ENCODE measurements at places on chromosomes 5 and 9. TPM values are rescaled to one million over a fixed set of nuclear protein-coding genes. Genes with fewer than 3 reads are reported as not detected.

The NEURL1B gene
- 0.29 TPM for total RNA-seq

The SERF1A gene
- total RNA-seq: 14.1 TPM

The LEAP2 gene
- total RNA-seq: under 0.01 TPM

The DOCK2 gene
- 6.2 TPM for total RNA-seq

GRCh38 chr9:8486095-8486494 lies 686.5 kb upstream of the DMAC1 start:
- H3K36me3 ChIP-seq: no peaks in the 10 kb centered on the region
- H3K4me3 ChIP-seq: no peak overlapping the region
- H3K4me1 ChIP-seq: no peaks in the 10 kb centered on the region
- no peak overlapping the region for H3K27ac ChIP-seq
- no peaks in the 10 kb centered on the region for H3K27me3 ChIP-seq
- DNase-seq: no peak

DNA sequence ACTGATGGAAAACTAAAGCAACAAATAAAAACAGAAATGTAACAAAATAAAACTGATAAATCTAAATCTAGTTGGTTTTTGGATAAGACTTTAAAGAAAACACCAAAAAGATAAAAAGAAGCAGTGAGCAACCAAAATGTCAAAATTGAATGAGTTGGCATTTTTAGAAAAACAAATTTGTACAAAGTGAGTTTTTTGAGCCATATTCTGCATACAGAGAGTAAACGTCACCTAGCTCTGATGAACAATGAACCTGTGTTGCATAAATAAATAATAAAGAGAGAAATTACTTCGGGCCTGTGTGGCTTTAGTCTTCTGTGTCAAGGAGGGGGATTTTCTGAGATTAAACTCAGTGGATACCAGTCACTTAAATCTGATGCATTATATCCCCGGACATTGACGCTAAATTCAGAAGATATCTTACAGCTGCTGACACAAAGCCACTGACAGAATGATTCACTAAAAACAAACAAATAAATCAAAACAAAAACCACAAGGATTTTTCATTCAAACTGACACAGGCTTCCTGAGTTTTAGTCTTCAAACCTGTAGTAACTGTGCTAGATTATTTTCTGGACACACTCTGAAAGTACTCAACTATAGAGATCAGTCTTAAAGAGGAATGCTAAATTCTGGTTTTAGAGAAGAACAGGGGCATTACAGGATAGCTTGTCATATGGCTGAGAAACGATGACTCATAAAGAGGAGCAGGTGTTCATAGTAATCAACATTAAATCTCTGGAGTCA lies 403.5 kb upstream of the ST8SIA4 start:
- H3K27me3 ChIP-seq: no peaks in the 10 kb centered on the region
- H3K36me3 ChIP-seq: no peaks in the 10 kb centered on the region
- no peak overlapping the region for H3K27ac ChIP-seq
- no peak for DNase-seq

- peaks cover 28% of the 10 kb centered on the region for H3K4me1 ChIP-seq
- H3K27me3 ChIP-seq: no peaks in the 10 kb centered on the region
- peak overlapping the region; percentile 40 for H3K4me3 ChIP-seq
Measured at GRCh38 chr9:35277628-35278359, 116.0 kb downstream of the UNC13B start.

GRCh38 chr5:142754031-142754430 lies 16.1 kb upstream of the ARHGAP26 start:
- no peak overlapping the region for H3K4me3 ChIP-seq
- H3K4me1 ChIP-seq: no peaks in the 10 kb centered on the region
- no peaks in the 10 kb centered on the region for H3K36me3 ChIP-seq
- no peaks in the 10 kb centered on the region for H3K27me3 ChIP-seq
- H3K27ac ChIP-seq: no peak overlapping the region

DNA sequence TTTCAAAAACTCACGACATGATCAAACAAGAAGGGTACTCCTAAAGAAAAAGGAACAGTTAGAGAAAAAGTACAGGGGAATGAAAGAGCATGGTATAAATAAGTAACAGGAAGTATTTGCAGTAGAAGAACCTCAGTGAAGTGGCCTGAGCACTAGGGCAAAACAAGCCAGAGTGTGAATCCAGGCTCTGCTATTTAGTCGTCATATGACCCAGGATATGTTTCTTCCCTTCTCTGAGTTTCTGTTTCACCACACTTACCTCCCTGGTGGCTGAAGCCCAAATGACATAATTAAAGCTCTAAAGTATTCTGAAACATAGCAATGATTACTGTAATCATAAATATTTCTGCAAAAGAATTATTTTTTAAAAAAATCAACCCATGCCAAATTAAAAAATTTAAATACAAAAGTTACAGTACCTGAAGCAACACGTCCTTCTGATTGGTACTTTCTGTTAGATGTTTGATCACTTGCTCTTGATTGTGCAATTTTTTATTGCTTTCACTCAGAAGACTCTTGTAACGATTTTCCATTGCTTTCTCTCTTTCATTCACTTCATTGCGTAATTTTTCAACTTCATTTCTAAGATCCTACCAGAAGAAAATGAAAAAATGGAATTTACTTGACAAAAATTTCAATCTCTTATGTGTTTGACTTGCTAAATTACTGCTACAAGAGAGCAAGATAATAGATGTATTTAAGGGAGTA lies 88.9 kb downstream of the CDK5RAP2 start:
- H3K4me1 ChIP-seq: peaks cover 3% of the 10 kb centered on the region
- H3K4me3 ChIP-seq: no peak overlapping the region
- peak overlapping the region; percentile 23 for H3K27ac ChIP-seq

GRCh38 chr9:97852399-97853055 lies 499 bp upstream of the FOXE1 start:
- H3K4me3 ChIP-seq: no peak overlapping the region
- no peaks in the 10 kb centered on the region for H3K36me3 ChIP-seq
- no peak overlapping the region for H3K27ac ChIP-seq
- DNase-seq: peak; percentile 80
- H3K4me1 ChIP-seq: no peaks in the 10 kb centered on the region

DNA sequence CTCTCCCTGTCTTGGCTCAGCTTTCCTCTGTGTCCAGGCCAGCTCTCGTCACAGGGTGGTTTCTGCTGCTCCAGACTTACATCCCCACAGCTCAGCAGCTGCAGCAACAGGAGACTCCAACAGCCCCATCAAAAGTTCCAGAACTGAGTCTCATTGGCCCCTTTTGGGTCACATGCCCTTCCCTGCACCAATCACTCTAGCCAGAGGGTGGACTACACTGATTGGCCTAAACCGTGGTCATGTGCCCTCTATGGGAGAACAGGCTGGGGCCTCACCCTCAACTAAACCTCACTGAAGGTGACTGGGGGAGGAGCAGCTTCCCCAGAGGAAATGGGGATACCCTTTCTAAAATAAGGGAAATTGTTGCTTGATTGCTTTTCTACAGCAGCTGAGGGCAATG lies 44.4 kb upstream of the CPLX2 start:
- no peaks in the 10 kb centered on the region for H3K4me1 ChIP-seq
- no peaks in the 10 kb centered on the region for H3K36me3 ChIP-seq
- H3K27ac ChIP-seq: no peak overlapping the region
- DNase-seq: peak; percentile 42
- H3K27me3 ChIP-seq: no peaks in the 10 kb centered on the region

DNA sequence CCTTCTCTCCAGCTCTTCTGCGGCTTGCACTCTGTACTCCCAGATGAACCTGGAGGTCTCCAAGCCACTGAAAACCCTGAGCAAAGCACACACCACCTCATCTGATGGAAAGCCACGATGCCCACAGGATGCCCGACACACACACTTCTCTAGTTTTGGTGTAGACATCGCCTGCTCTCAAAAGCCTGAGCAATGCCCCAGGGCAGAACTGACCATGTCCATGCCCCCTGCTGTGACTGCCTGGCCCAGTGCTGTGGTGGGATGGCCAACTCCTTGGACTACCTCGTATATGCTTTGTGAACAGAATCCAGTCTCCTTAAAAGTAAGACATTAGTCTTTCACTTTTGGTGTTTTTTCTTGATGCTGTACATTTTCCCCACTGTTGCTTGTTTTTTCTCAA lies 81.2 kb downstream of the SPTLC1 start:
- no peaks in the 10 kb centered on the region for H3K4me1 ChIP-seq
- no peak for DNase-seq
- peaks cover 65% of the 10 kb centered on the region for H3K36me3 ChIP-seq

DNA sequence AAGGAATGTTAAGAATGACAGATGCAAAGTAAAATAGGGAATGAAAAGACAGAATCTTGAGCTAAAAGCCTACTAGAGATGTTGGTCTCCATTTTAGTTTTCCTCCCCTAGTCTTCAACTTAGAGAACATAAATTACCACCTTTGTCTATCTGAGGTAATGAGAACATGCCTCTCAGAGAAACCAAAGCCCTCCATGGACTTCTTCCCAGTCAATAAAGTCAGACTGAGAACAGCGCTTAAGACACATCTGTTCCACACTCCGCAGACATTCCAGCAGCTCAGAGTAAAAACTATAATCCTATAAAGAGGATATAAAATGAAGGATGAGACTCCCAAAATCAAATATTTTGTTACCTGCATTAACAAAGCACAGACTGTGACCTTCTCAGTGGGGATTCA lies 79.2 kb downstream of the DPYSL3 start:
- peaks cover 13% of the 10 kb centered on the region for H3K4me1 ChIP-seq
- DNase-seq: no peak
- H3K4me3 ChIP-seq: no peak overlapping the region
- no peaks in the 10 kb centered on the region for H3K36me3 ChIP-seq

GRCh38 chr9:133166392-133166791 lies 2.7 kb upstream of the GBGT1 start:
- H3K4me3 ChIP-seq: no peak overlapping the region
- peaks cover 8% of the 10 kb centered on the region for H3K4me1 ChIP-seq
- H3K36me3 ChIP-seq: no peaks in the 10 kb centered on the region
- DNase-seq: no peak

GRCh38 chr5:1527533-1528205 lies 3.9 kb upstream of the LPCAT1 start:
- DNase-seq: no peak
- no peak overlapping the region for H3K4me3 ChIP-seq
- peaks cover 31% of the 10 kb centered on the region for H3K27me3 ChIP-seq
- H3K4me1 ChIP-seq: peaks cover 4% of the 10 kb centered on the region
- H3K27ac ChIP-seq: no peak overlapping the region
- H3K36me3 ChIP-seq: no peaks in the 10 kb centered on the region

DNA sequence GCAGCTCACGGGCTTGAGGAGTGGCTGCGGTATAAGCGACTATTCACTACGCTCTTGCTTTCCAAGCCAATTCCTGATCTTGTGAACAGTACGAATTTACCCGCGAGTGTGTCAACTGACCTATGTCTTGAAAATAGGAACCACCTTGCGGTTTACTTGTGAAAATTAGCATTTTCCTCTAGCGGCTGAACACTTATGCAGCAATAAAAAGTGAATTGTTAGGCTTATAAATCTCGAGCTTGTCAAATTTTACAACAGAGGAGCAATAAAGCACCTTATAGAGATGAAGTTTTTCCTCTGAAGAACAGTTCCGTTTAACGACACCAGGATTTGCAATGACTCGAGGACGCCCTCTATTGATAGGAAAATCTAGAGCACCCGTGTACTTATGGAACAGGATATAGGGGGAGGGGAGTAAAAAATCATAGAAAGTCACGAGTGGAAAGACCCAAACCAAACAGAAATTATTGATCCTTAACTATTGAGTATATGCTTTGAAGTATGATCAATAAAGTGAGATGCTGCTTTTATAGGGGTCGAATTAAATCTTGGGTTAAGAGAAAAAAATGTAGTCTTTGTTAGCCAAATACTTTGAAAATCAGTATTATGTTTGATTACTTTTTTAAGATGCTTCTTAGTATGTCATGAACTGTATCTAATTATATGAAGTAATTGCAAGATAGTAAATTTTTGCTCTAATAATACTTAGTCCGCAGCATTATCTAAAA lies 1.9 kb upstream of the RGMB start:
- H3K4me1 ChIP-seq: peaks cover 30% of the 10 kb centered on the region
- no peaks in the 10 kb centered on the region for H3K27me3 ChIP-seq
- peak overlapping the region; percentile 78 for H3K4me3 ChIP-seq
- H3K36me3 ChIP-seq: peaks cover 14% of the 10 kb centered on the region
- H3K27ac ChIP-seq: peak overlapping the region; percentile 87

- no peak overlapping the region for H3K27ac ChIP-seq
- H3K4me3 ChIP-seq: no peak overlapping the region
- H3K27me3 ChIP-seq: peaks cover 58% of the 10 kb centered on the region
- DNase-seq: no peak
- H3K4me1 ChIP-seq: no peaks in the 10 kb centered on the region
- no peaks in the 10 kb centered on the region for H3K36me3 ChIP-seq
Measured at GRCh38 chr9:109355564-109356297, 34.9 kb upstream of the EPB41L4B start.

GRCh38 chr5:128749136-128749898 lies 211.3 kb upstream of the FBN2 start:
- no peaks in the 10 kb centered on the region for H3K4me1 ChIP-seq
- H3K27ac ChIP-seq: no peak overlapping the region
- DNase-seq: no peak
- H3K4me3 ChIP-seq: no peak overlapping the region
- H3K36me3 ChIP-seq: no peaks in the 10 kb centered on the region

GRCh38 chr5:157721159-157721558 lies 10.1 kb upstream of the THG1L start:
- DNase-seq: no peak
- no peaks in the 10 kb centered on the region for H3K27me3 ChIP-seq
- H3K4me3 ChIP-seq: no peak overlapping the region

- H3K27me3 ChIP-seq: no peaks in the 10 kb centered on the region
- no peak overlapping the region for H3K4me3 ChIP-seq
- peaks cover 42% of the 10 kb centered on the region for H3K4me1 ChIP-seq
- DNase-seq: peak; percentile 48
- no peaks in the 10 kb centered on the region for H3K36me3 ChIP-seq
- H3K27ac ChIP-seq: peak overlapping the region; percentile 65
Measured at GRCh38 chr9:80651044-80651443, 1038.3 kb downstream of the TLE1 start.

DNA sequence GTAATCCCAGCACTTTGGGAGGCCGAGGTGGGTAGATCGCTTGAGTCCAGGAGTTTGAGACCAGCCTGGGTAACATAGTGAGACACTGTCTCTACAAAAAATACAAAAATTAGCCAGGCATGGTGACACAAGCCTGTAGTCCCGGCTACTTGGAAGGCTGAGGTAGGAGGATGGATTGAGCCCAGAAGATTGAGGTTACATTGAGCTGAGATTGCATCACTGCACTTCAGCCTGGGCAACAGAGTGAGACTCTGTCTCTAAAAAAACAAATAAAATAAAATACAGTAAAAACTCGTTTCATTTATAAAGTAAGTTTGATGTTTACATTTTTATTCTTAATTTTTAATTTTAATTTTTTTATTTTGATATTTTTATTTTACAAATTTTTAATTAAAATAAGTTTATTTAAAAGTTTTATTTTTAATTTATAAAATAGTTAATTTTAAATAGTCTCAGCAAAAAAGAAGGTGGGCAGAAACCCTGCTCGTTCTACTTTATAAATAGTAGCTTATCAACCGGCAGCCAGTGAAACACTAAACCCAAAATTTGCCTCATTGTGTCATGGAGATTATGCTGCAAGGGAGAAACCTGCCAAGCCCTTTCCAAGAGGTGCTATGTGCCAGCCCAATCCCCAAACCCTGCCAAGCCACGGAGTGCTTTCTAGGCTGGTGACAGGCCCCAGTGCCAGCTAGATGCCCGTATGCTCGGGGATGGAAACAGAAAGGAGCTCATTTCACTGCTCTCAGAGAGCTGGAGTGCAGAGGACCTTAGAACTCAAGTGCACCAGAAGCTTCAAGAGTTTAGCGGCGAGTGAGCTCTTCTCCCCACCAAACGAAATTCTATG lies 38.9 kb downstream of the SERINC5 start:
- peaks cover 4% of the 10 kb centered on the region for H3K4me1 ChIP-seq
- H3K27ac ChIP-seq: no peak overlapping the region
- H3K4me3 ChIP-seq: no peak overlapping the region
- DNase-seq: peak; percentile 80
- no peaks in the 10 kb centered on the region for H3K36me3 ChIP-seq

- peak; percentile 55 for DNase-seq
- H3K4me3 ChIP-seq: peak overlapping the region; percentile 84
- H3K4me1 ChIP-seq: peaks cover 25% of the 10 kb centered on the region
- H3K27ac ChIP-seq: peak overlapping the region; percentile 100
Measured at GRCh38 chr5:109410389-109411148, 795 bp upstream of the PJA2 start.

All from osteoblast (primary cell).